Fibroblast of skin of left biceps (primary cell): ENCODE measurements at places on chromosomes 2 and 18.

DNA sequence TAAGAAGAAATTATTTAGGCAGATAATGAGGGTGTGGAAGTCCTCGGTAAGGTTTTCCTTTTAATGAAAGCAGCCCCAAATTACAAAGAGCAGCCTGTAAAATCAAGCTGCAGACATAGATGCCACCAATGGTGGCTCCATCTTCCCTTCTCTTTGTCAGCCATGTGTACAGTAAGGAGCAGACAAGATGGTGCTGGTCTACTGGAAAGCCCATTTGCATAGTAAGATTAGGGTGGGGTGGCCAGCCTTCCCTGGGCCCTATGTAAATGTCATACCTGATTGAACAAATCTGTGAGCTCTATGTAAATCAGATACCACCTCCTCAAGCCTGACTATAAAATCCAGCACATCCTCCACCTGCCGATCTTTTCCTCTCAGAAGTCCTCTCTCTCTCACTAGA, 154.4 kb upstream of the SERTAD2 start:
- no peak for DNase-seq

- peak; percentile 10 for DNase-seq
Observed at GRCh38 chr2:188495969-188496431, 204.3 kb downstream of the GULP1 start.

DNA sequence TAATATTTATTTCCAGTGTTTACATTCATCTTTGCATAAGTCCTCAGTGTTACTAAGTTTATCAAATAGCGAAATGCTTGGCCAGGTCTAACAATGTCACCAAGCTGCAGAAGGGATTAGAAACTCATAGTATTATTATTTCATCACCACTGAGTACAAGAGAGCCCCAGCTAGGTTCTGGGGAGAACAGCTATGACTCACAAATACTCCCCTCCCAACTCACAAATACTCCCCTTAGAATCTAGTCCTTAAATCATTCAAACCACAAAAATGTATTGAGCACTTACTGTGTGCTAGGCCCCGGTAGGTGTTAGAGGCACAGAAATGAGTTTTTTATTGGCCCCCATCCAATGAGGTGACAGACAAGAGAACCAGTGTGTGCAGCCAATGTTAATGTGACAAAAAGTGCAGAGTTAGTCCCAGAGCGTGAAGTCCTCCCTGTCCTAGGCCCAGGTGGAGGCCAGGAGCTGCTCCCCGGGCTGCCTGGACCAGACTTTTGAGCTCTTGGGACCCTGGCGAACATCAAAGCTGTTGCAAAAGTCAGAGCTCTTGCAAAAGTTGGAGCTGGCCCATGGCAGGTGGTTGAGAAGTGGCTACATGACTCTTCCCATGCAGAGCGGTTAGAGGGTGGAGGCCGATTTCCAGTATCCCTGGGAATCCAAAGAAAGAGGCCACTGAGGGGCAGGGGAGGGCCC, 9.8 kb downstream of the STEAP3 start:
- DNase-seq: peak; percentile 43

GRCh38 chr18:5824370-5824984, 70.8 kb downstream of the TMEM200C start:
- DNase-seq: no peak

- DNase-seq: no peak
Observed at GRCh38 chr2:112866128-112866835, 29.7 kb upstream of the IL1B start.

DNA sequence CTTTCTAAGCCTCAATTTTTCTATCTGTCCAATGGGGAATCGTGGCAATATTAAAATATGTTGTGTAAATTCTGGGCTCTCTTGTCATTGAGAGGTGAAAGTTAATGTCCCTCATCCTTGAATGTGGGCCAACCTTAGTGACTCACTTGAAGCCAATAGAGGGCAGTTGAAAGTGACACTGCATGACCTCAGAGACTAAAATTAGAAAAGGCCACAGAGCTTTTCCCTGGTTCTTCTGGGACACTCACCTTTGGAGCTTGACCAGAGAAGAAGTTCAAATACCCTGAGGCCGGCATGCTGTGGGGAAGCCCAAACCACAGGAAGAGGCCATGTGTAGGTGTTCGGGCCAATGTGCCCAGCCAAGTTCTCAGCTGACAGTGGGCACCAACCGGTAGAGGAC, 24.1 kb upstream of the SIX2 start:
- DNase-seq: no peak

GRCh38 chr2:54983345-54984220, 66.7 kb downstream of the RTN4 start:
- DNase-seq: peak; percentile 26

GRCh38 chr18:62663731-62664336, 51.5 kb upstream of the PHLPP1 start:
- no peak for DNase-seq

DNA sequence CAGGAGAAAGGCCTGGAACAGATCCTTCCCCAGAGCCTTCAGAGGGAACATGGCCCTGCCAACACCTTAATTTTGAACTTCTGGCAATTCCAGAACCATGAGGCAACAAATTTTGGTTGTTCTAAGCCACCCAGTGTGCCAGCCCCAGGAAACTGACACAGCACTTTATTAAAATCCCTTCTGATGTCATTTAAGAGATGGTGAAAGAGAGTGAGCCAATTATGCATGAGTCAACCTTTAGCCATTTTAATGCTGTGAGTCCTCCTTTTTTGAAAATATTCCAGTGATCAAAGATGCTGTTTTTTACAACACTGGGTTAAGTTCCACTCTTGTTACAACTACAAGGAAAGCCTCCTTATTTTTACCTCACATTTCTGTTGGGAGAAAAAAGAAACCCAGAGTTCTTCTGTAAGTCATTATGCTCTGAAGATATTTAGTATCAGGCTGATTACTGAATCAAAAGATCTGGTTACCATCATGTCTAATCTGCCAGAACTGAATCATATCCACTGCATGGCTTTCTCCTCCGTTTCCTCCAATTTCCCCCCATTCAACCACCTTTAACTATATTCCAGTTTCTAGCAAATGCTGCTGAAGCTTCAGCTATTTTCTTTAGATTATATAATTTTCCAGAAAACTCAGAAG, 235.4 kb downstream of the TXNL1 start:
- peak; percentile 80 for DNase-seq

- no peak for DNase-seq
Observed at GRCh38 chr18:48713309-48713708, 174.5 kb downstream of the CTIF start.

DNA sequence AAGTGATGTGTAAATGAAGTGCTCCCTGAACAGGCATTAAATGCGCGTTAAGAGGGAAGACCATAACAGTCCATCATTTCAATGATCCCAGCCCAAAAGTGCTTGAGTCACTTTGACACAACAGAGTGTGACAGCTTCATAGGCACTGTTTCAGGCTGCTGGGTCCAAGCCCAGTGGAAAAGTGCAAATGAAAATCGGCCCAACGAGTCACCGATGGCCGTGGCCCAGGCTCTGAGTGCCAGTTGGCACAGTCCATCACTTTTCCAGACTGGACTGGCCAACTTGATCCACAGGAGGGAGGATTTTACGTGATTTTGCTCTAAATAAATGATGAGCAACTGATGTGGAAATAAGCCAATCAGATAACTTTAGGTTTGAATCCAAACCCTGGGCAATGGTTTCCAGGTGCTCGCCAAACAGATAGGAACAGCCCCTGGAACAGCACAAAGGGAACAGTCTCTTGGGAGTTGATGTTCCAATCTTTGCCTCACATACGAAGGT, 114.0 kb downstream of the SP3 start:
- peak; percentile 30 for DNase-seq

DNA sequence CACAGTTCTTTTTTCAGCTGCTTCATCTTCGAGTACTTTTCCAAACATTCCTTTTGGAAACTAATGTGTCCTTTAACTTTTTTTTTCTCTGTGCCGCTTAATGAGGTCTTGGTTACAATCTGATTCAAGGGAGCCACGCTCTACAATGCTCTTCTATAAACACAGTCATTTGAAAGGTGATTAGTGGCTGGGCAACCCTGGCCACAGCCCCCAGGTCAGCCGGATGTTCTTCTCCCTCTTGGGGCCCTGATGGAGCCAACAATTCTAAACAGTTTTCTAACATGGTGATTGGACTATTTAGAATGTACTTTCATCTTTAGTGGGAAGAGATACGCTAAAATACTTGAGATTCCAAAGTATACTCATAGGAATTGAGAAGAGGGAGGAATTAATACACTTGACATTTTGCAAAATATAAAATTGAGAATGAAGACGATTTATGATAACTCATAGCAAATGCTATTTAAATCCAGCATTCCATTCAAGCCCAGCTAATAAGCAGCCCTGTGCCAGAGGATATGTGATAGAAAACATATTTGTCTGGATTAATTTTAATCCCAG, 83.7 kb upstream of the MBOAT2 start:
- peak; percentile 62 for DNase-seq

GRCh38 chr2:50863856-50864255, 168.1 kb downstream of the NRXN1 start:
- DNase-seq: no peak

- DNase-seq: no peak
Observed at GRCh38 chr2:142175813-142176338, 45.1 kb upstream of the LRP1B start.

GRCh38 chr2:205267323-205267722, 415.0 kb upstream of the NRP2 start:
- no peak for DNase-seq

DNA sequence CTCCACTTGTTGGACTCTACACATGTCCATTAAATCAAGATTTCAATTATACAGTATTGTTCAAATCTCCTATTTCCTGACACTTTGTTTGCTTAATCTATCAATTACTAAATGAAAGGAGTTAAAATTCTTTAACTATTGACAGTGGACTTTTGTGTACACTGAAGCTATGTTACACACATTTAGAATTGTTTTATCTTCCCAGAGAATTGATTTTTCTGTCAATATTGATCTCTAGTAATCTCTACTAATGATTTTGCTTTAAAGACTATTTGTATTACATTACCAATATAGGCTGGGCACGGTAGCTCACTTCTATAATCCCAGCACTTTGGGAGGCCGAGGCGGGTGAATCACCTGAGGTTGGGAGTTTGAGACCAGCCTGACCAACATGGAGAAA, 215.7 kb downstream of the WDPCP start:
- no peak for DNase-seq

DNA sequence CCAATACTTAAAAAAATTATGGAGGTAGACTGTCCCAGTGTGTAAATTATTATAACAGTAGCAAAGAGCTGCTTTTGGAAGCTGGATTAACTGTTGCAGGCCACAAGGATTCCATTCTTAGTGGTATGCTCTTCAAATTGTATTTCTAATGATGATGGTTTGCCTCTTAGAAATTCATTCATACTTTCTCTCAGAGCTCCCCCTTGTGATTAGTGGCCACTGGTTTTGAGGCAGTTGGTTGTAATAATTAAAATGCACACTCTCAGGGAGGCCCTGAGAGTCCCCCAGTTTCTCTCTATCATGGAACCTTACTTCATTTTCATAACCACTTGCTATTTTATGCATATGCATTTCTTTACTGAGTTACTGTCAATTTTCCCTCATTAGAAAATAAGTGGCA, 122.5 kb downstream of the PLA2R1 start:
- no peak for DNase-seq

DNA sequence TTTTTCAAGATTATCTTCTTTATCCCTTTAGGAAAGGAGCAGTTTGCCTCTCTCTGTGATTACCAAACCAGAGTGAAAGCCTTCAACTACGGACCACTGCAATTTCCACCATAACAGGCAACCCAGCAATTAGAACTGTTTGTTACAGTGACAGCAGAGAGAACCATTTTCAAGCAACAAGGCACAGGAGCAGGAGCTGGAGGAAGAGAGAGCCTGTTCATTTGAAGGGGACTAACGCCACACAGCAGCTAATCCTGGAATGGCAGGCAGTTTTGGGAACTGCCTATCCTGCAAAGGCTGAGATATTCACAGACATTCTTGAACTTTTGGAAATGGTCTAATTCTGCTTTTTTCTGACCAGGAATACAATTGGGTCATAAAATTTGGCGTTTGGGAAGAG, 1541.9 kb upstream of the PIK3C3 start:
- DNase-seq: peak; percentile 23

GRCh38 chr2:161825429-161825828, 201.2 kb downstream of the SLC4A10 start:
- DNase-seq: no peak

GRCh38 chr2:225667445-225667844, 267.9 kb downstream of the NYAP2 start:
- no peak for DNase-seq

GRCh38 chr2:28601616-28602015, 105.8 kb downstream of the PLB1 start:
- no peak for DNase-seq

- DNase-seq: no peak
Observed at GRCh38 chr2:7329465-7329864, 412.3 kb downstream of the RNF144A start.
